Smooth muscle cell of trachea (primary cell): ENCODE measurements at places on chromosomes 12 and 14. TPM values are rescaled to one million over a fixed set of nuclear protein-coding genes. Genes with fewer than 3 reads are reported as not detected.

HSP90B1 gene
- 492 and 1,200 TPM in 2 replicates for total RNA-seq

NTS gene
- total RNA-seq = 0.50 and 1.2 TPM in 2 replicates

AMDHD1 gene
- 0.29 and 0.33 TPM in 2 replicates for total RNA-seq

MANSC4 gene
- total RNA-seq = not detected in 2 replicates

TMPRSS12 gene
- total RNA-seq = not detected in 2 replicates

KRT81 gene
- total RNA-seq = 0.15 TPM in 1 of 2 replicates, not detected in the other

CEP128 gene
- total RNA-seq = 1.8 and 15.0 TPM in 2 replicates

GARIN6 gene
- total RNA-seq = not detected in 2 replicates
